ENCODE measurements at places on chromosomes 2 and 18. TPM values are rescaled to one million over a fixed set of nuclear protein-coding genes. Genes with fewer than 3 reads are reported as not detected.

The LRRTM1 gene
- total RNA-seq, result not detected

The C2orf80 gene
- not detected for total RNA-seq

GRCh38 chr18:12463191-12463590 lies 55.5 kb downstream of the PRELID3A start:
- H3K27me3 ChIP-seq, result no peaks in the 10 kb centered on the region
- DNase-seq, result no peak
- no peaks in the 10 kb centered on the region for H3K36me3 ChIP-seq
- H3K4me3 ChIP-seq, result no peak overlapping the region

GRCh38 chr2:188096910-188097309 lies 194.8 kb upstream of the GULP1 start:
- DNase-seq, result no peak
- no peaks in the 10 kb centered on the region for H3K27me3 ChIP-seq
- no peaks in the 10 kb centered on the region for H3K36me3 ChIP-seq
- H3K4me1 ChIP-seq, result no peaks in the 10 kb centered on the region

- DNase-seq, result no peak
- H3K4me1 ChIP-seq, result no peaks in the 10 kb centered on the region
- H3K27me3 ChIP-seq, result no peaks in the 10 kb centered on the region
- no peak overlapping the region for H3K27ac ChIP-seq
Measured at GRCh38 chr18:58393295-58393694, 235.6 kb downstream of the ALPK2 start.

- H3K4me3 ChIP-seq, result no peak overlapping the region
- H3K27me3 ChIP-seq, result no peaks in the 10 kb centered on the region
- no peak overlapping the region for H3K27ac ChIP-seq
- no peak for DNase-seq
Measured at GRCh38 chr2:146978577-146979555, 866.0 kb upstream of the ACVR2A start.

GRCh38 chr2:99700482-99701398 lies 210.9 kb upstream of the REV1 start:
- H3K27me3 ChIP-seq, result peaks cover 10% of the 10 kb centered on the region
- no peak for DNase-seq
- no peaks in the 10 kb centered on the region for H3K36me3 ChIP-seq
- H3K4me1 ChIP-seq, result no peaks in the 10 kb centered on the region
- no peak overlapping the region for H3K4me3 ChIP-seq

Data from thymus (tissue), 14 donors.